ENCODE measurements at places on chromosomes 16 and 17. TPM values are rescaled to one million over a fixed set of nuclear protein-coding genes. Genes with fewer than 3 reads are reported as not detected.

Gene HDAC5
- 147 TPM for total RNA-seq

- DNase-seq, result no peak
Measured at GRCh38 chr17:57849163-57849873, 526 bp downstream of the MRPS23 start.

GRCh38 chr17:3385869-3386816 lies at the start of gene OR3A2:
OR3A2 (minus strand) TSS chr17:3386308.
- no peak for DNase-seq

- no peak for DNase-seq
Measured at GRCh38 chr17:1709971-1710806, at the start of gene TLCD2. TLCD2 (minus strand) TSS chr17:1710377; CDS start chr17:1710242, 135 bp downstream.

DNA sequence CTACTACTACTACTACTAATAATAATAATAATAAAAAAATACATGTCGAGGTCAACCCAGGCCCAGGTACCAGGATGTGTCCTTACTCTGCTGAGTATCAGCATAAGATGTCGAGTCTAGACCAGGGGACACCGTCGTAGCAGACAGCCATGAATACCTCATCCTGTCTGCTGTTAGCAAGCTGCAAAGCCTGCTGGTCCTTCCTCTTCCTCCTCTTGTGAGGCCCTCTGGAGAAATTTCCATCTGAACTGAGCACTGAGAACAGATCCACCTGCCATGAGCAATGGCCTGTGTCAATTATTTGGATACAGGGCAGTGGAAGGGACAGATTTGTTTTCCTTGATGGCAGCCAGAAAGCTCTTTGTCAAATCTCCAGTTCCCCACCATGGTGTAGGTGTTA lies 168.5 kb downstream of the XYLT1 start:
- DNase-seq, result no peak

Data from esophagus muscularis mucosa (tissue), 4 donors.